Posterior vena cava (tissue), 2 donors: ENCODE measurements at places on chromosomes 4 and X. TPM values are rescaled to one million over a fixed set of nuclear protein-coding genes. Genes with fewer than 3 reads are reported as not detected.
A peak's percentile ranks its signal among the peaks of the same experiment; 100 is the strongest.

GRCh38 chr4:36115312-36115711, 129.0 kb downstream of the ARAP2 start:
- DNase-seq: no peak

DNA sequence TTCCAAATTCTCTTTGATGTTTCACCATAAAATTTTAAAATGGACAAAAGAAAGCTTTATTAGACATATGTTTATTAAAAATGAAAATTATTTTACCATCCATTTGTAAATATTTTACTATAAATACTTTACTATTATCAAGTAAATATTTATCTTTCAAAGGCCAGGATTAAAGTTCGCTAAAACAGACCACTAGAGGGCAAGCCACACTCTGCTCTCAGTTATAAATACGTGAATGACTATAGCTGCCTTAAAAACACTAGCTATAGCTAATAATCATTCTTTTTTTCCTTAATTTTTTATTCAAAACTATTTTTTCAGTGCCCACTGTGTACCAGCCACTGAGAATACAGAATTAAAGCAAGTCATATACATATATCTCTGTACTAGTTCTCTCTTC, 38.6 kb downstream of the UNC5C start:
- DNase-seq: no peak

GRCh38 chr4:112411781-112412550, 104.0 kb downstream of the NEUROG2 start:
- no peak for DNase-seq

GRCh38 chr4:74366367-74366911, 1.5 kb downstream of the EREG start:
- DNase-seq: no peak

DNA sequence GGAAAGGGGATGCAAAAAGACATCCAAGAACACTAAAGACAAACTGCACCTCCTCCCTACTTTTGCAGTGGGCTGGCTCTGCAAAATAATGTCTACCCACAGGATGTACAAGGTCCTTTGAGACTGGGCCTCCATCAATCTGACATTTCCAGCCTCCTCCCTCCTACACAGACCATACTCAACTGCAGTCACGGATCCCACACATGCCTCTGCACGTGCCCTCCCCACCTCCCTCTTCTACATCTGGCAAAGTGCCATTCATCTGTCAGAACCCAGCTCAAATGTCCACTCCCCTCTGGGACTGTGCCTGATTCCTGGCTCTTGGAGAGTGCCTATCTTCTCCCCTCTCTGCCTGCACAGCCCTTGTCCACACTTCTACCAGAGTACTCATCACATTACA, 50.3 kb downstream of the CHRDL1 start:
- DNase-seq: no peak

- DNase-seq: no peak
These were observed 603.7 kb downstream of the GRXCR1 start for GRCh38 chr4:43496188-43496587.

- DNase-seq: peak; percentile 92
These were observed 181.1 kb downstream of the LARP7 start for GRCh38 chr4:112817933-112818593.

GRCh38 chrX:24100713-24101112, 46.0 kb downstream of the EIF2S3 start:
- no peak for DNase-seq

DNA sequence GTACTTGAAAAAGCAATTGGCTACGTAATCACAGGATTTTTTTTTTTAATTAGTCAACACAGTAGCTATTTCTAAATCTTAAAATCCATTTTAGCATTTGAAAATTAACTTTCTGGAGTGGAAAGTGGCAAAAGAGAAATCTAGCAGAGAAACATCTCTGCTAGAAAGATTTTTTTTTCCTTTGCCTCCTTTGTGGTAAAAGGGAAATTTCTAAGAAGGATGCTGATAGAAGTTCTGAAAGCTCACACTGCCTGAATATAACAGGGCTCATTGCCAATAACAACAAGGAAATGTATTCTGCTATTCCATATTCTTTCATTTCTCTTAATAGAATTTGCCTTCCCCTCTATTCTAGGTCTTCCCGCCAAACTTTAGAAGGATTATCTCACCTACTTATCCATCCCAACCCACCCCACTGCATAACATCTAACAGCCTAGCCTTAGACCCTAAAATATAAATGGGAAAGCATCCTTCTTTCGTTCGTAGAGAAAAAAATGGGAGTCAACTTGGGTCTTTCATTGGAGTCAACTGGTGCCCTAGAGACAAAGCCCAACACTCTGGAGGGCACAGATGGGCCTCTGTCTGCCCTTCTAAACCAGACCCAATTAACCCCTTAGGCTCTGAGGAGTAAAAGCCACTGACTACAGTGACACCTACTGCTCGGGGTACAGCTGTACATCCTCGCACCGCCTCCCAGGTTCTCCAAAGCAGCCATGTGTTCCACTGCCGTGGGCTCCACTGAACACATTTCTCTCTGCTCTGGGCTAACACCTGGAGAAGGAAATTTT, 103.9 kb downstream of the MAML3 start:
- no peak for DNase-seq

- no peak for DNase-seq
These were observed 381.9 kb downstream of the IL1RAPL1 start for GRCh38 chrX:28969126-28969525.

- DNase-seq: no peak
These were observed 48.5 kb upstream of the PABPC1L2A start for GRCh38 chrX:73127700-73128241.

DNA sequence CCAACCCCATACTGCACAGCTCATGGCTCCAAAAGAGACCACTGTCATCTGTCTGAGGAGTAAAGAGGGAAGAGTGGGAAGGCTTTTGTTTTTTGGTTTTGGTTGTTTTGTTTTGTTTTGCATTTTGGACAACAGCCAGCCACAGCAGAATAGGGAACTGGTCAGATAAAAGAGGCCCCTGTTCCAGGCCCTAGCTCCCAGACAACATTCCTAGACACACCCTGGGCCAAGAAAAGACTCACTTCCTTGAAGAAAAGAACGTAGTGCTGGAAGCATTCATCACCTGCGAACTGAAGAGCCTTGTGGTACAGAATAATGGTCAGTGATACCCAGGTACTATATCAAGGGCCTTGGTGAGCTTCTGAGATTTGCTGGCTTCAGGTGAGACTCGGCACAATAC, 619.4 kb upstream of the SPANXN1 start:
- DNase-seq: no peak

DNA sequence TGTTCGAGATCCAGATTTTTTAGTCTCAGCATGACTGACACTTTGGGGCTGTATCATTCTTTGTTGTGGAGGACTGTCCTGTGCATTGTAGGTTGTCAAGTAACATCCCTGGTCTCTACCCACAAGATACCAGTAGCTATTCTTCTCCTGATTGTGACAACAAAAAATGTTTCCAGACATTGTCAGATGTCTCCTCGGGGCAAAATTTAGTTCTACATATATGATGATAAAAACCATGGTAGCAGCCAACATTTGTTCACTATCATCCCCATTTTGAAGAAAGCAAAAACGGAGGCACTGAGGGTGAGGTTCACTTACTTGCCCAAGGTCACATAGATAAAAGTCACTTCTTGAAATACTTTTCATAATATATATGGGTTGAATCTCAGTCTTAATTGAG, 11.3 kb downstream of the REPS2 start:
- DNase-seq: no peak

- DNase-seq: no peak
These were observed 1331.5 kb upstream of the PABPC4L start for GRCh38 chr4:135533053-135533452.

GRCh38 chr4:159013692-159014091, 89.2 kb upstream of the RAPGEF2 start:
- no peak for DNase-seq

DNA sequence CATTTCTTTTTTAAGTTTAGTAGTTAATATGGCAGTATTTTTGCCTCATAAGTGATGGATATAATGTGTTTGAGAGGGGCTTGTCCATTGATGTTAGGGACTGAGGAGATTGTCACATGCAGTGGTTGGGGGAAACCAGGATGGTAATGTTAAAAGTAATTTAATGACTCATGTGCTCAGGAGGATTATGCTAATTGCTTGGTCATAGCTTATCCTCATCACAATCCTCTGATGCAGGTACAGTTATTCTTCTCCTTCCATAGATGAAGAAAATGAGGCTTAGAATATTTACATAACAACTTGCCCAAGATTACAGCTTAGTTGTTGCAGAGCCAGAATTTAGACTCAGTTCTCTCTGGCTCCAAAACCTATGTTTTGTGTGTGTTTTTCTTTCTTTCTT, 94.4 kb upstream of the SCML1 start:
- DNase-seq: no peak

GRCh38 chr4:159049780-159050375, 53.0 kb upstream of the RAPGEF2 start:
- DNase-seq: no peak

GRCh38 chr4:2771264-2771663, 15.1 kb upstream of the TNIP2 start:
- peak; percentile 34 for DNase-seq

DNA sequence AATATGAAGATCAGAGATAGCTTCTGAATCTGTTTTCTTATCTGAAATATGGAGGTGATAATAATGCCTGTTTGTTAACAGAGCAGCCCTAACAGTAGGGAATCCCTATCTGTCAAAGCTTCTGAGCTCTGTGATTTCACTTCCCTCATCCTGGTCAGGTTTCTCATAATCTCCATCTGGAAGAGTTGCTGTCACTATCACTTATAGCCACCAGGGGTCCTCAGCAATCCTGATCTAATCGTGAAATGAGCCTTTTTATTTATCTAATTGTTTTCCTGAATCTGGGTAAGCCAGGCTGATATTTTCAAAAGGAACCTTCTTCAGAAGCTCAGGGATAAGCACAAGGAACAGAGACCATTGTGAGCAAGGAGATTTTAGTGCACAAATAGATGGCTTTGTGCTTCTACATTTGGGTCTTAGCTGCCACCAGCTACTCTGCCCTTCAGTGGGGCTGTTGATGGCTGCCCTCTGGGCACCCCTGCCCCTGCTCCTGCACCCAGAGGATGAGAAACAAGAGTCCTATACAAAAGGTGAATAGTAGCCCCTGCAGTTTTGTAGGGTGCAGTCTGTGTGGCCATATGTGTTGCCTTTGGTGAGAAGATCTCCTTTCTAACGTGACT, 196.4 kb upstream of the RADX start:
- DNase-seq: no peak

- DNase-seq: no peak
These were observed 245.0 kb upstream of the GPC4 start for GRCh38 chrX:133660281-133660680.

- DNase-seq: no peak
These were observed 546 bp downstream of the ZRSR2 start for GRCh38 chrX:15790769-15791290.

DNA sequence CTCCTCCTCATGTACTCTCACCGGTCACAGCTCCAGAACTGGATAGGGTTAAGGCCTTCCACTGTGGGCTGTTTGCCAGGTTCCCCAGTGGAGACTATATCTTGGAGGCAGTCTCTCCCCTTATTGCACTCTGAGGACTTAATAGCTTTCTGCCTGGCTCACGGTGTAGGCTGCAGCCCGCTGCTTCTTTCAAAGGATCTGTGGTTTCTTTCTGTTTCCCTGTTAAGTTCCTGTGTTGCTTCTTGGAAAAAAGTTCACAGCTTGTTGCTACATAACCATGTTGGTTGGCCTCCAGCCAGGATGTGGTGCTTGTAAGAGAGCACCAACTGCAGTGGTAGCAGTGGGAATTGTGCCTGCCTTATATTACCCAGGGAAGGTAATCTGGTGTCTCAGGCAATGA, 24.9 kb upstream of the ZDHHC15 start:
- DNase-seq: no peak

DNA sequence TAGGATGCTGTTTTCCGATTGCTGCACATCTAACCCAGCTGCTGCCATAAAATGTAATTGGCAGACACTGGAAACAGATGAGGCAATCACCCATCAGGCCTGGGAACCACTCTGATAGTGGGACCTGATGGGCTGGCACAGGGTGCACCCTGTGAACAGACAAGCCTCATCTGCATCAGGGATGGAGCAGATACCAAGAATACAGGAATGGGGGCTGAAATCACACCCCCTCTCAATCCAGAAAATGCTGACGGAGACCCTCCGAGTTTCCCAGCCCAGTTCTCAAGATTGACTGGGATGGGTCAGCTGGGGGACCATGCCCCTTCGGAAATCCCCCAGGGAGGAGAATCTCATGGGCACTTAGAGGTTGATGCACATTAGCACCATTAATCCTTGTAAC, 28.8 kb upstream of the PPP2R2C start:
- DNase-seq: no peak

- no peak for DNase-seq
These were observed 48.3 kb upstream of the NOCT start for GRCh38 chr4:138967313-138967712.

DNA sequence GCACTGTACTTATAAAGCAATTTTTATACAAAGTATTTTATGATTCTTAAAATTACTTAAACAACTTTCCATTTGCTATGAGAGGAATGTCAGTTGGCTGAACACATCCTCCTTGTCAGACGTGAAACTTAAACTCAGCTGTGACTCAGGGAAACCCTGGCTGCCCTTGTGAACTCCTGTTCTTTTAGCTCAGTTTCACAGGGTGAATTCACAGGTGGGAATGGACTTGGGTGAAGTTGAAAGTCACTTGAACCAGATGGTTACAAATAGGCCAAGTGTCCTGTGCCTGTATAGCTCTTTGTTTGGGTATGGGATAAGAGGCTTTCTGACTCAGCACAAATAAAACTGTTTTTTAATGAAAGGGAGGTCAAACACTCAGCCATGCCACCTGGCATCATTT, 67.4 kb upstream of the FAM47B start:
- no peak for DNase-seq

DNA sequence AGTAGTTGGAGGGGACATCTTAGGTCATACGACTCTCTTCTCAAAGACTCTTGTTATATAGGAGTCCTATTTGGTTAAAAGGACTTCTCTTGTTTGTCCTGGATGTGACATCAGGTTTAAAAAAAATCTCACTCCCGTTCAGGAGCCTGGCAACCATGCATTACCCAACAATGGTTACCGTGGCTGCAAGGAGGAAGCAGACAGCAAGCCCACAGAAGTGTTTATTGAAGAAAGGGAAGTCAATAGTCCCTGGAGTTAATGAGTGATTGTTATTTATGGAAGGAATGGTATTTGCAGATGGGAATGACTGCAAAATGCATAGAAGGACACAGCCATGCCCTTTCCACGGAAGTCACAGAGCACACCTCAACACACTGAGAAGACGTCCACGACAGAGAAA, 75.9 kb upstream of the ENPP6 start:
- DNase-seq: no peak

GRCh38 chrX:110691446-110691845, 104.2 kb downstream of the CHRDL1 start:
- DNase-seq: no peak

- peak; percentile 78 for DNase-seq
These were observed 4.6 kb downstream of the NAT8L start for GRCh38 chr4:2063557-2064275.

GRCh38 chr4:67869580-67870190, 14.1 kb downstream of the TMPRSS11D start:
- DNase-seq: no peak

The SLC16A2 gene
- 18.4 TPM for total RNA-seq

The FGFBP2 gene
- total RNA-seq: 0.52 TPM

The UGT2B11 gene
- total RNA-seq: not detected

The VEGFD gene
- 2.7 TPM for total RNA-seq

The PFKFB1 gene
- 0.14 TPM for total RNA-seq

The COX7B2 gene
- not detected for total RNA-seq

The NPNT gene
- 106 TPM for total RNA-seq

The HTRA3 gene
- total RNA-seq: 14.9 TPM

The RBM47 gene
- total RNA-seq: 22.6 TPM

The TACC3 gene
- total RNA-seq: 9.3 TPM

The BEX1 gene
- total RNA-seq: 0.76 TPM

The BMP3 gene
- 0.29 TPM for total RNA-seq

The GIMD1 gene
- not detected for total RNA-seq

The RGN gene
- total RNA-seq: 17.3 TPM

The GALNTL6 gene
- not detected for total RNA-seq
